Suppressor macrophage (primary cell): ENCODE measurements at places on chromosomes 3 and 15.

GRCh38 chr3:60333710-60334109, 917.5 kb downstream of the FHIT start:
- DNase-seq = peak; percentile 24

- DNase-seq = no peak
These were observed 282.6 kb downstream of the FOXP1 start for GRCh38 chr3:71300951-71301393.

GRCh38 chr3:32334675-32335074, 57.0 kb upstream of the CMTM7 start:
- no peak for DNase-seq

DNA sequence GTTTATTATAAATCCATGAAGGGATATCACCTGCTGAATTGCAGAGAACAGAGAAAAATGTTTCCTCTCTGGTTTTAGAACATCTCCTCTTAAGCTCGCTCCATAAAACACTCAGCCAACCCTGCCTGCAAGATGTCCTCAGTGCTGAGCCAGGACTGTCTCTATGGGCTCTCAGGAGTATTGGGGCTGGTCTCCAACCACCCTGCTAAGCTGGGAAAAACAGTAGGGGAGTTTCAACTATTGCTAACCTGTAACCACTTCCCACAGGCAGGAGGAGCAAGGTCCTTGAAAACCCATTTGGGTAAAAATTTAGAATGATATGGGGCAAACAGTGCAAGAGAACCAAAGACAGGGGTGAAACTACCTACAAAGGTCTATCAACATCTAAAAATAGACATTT, 34.3 kb downstream of the MYO1E start:
- DNase-seq = no peak

DNA sequence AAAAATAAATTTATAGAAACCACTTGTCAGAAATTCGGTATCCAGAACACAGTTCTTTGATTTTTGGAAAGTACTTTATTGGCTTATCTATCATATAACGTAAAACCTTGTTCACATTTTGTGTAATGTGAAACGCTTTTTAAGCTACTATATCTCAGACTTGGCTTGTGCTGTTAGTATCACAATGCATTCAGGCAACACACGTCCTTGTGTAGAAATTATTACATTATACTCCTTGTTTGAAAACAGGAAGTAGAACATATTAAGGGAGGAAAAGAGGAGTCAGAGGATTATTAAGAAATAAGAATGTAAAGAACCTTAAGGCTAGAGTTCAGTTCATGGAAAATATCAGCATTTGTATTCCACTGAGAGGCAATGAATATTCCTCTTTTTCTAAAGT, 1.6 kb downstream of the DNAJC13 start:
- peak; percentile 73 for DNase-seq

DNA sequence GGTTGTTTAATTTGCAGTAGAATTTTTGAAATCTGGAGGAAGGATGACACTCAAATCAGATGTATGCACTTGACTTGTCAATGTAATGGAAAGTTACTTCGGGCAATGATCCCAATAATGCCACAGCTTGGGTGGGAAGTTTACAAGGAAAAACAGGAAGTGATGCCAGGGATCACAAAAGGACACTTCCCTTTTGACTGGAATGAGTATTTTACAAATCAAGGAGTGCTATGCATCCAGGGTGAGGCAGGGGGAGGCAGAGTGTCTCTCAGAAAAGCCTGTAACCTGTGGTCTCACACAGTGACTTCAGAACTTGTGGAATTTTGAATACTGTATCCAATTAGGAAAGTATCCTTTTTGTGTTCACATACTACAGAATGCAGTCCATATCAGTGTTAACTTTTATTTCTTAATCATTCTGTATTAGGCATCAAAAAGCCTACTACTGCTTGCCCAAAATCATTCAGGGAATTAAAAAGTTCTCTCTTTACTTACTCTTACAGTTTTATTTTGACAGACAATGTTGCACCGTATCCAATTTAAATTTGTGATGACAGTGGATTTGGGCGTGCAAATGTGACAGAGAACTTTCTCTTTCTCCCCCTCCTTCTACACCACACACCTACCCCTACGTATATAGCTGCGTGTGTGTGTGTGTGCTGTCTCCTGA, 445.1 kb downstream of the MECOM start:
- DNase-seq = peak; percentile 38

- DNase-seq = no peak
These were observed 29.4 kb downstream of the CRTC3 start for GRCh38 chr15:90559119-90559518.

GRCh38 chr3:89521328-89521727, 413.9 kb downstream of the EPHA3 start:
- DNase-seq = no peak

DNA sequence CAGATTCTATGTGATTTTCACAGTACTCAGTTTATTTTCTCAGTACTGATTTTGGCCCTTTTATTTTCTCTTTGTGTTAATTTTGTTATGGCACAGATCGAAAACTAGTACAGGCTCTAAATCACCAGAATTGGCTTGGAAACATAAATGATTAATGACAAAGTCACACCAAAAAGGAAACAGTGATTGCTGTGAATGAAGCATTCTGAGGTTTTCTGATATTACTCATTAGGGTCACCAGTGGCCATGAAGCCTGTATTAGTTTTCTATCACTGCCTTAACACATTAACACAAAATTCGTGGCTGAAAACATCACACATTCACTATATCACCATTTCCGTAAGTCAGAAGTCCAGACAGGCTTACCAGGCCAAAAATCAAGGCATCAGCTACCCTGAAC, 343.0 kb upstream of the THRB start:
- no peak for DNase-seq

DNA sequence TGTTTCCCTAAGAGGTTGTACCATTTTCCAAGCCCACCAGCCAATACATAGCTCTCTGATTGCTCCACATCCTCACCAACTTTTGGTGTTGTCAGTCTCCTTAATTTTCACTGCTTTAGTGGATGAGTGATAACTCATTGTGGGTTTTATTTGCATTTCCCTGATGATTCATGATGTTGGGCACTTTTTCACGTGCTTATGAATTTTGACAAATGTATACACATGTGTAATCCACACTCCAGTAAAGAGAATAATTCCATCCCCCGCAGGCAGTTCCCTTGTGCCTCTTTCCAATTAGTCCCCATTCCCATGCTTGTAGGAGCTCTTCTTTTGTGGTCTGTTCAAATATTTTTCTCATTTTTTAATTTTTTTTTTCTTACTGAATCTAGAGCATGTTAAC, 52.4 kb downstream of the ANP32A start:
- DNase-seq = no peak

DNA sequence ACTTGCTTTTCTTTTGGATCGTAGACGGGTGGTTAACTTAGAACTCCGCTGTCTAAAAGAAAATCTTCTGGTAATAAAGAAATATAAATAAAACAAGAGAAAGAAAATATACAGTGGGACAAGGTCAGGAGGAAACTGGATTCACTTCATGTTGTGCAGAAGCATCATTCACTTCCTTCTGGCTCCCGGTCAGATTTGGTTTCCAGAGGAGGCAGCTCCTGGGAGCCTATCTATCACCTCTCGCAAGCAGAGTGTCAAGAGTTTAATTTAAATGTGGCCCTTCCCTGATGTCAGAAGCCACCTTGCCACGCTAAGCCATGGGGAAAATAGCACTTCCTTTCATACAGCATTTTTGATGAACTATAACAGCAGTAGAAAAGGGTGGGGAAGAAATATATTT, 139.1 kb downstream of the NSMCE3 start:
- DNase-seq = no peak

DNA sequence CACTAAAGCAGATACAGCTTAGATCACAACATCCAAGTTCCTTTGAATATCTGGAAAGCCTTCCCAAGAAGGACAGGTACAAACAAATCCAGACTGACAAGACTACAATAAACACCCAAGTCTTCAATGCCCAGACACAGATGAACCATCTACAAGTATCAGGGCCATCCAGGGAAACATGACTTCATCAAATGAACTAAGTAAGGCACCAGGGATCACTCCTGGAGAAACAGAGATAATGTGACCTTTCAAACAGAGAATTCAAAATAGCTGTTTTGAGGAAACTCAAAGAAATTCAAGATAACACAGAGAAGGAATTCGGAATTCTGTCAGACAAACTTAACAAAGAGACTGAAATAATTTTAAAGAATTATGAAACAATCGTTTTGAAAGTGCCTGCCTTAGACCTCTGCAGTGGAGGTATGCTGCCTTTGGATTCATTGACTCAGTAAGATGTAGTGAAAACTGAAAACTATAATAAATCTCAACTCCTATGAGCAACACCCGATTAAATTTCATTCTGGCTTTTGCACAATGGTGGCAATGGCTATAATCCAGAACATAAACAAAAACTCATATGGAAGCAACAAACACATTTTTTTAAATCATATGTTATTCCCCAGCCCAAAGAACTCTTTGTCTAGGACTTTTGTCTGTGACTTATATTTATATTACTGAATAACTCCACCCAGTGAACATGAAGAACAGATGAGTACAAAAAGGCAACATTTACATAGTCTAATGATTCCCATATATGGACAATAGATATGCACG, 12.6 kb upstream of the COL8A1 start:
- no peak for DNase-seq

DNA sequence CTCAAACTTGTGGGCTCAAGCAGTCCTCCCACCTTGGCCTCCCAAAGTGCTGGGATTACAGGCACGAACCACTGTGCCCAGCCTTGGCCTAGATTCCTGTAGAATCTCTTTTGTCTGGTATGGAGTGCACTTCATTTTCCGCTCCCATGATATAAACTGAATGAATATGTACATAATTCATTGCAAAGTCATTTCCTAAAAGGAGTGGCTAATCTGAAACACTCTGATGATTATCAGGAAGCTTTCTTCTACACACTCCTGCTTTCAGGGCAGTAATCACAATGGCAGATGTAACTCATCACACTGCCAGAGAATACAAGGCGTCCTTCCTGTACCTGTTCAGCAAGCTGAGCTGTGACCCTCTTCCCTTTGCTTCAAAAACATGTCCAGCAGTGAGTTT, 28.6 kb downstream of the RLBP1 start:
- DNase-seq = no peak

DNA sequence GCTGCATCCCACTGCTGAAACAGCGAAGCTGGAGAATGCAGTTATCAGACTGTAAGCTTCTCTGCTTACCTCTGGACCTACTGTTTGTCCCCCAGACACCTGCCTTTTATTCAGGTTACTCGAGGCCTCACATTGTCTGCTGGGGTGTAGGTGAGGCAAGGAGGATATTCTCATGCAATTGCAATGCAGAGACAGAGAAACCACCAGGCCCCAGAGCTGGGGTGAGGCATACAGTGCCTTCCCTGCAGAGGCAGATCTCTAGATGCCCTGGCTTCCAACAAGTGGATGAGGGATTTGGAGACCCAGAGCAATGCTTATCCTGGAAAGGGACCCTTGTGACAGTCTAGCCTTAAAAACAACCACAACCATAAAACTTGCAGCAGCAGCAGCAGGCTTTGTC, 263.4 kb upstream of the ST8SIA2 start:
- DNase-seq = no peak

DNA sequence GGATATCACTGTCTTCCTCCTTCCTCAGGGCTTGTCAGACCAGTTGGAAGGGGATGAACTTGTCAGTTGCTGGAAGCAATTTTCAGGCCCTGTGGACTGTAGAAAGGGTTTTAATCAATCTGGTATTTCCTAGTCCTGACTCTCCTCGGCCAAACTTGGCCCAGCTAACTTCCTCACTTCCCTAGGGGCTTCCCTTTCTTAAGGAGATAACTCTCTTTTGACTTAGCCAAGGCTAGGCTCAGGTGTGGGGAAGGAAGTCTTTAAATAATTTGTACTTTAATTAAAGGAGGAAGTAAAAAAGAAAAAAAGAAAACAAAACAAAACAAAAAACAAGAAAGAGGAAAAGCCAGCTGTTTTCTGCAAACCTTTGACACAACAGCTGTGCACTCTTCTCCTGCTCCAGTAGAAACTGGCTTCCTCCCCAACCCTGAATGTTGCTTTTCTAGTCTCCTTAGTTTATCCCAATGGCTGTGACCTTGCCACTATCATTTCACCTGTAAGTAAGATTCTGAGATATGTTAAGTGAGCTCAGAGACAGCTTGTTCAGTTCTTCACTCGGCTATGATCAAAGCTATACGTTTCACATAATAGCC, 53.0 kb upstream of the ST3GAL6 start:
- DNase-seq = peak; percentile 24

GRCh38 chr3:127781411-127782001, 40.8 kb downstream of the MGLL start:
- DNase-seq = no peak

- no peak for DNase-seq
These were observed 39.6 kb downstream of the SEMA6D start for GRCh38 chr15:47756872-47757271.

GRCh38 chr3:137792626-137793271, 28.6 kb downstream of the SOX14 start:
- peak; percentile 4 for DNase-seq

DNA sequence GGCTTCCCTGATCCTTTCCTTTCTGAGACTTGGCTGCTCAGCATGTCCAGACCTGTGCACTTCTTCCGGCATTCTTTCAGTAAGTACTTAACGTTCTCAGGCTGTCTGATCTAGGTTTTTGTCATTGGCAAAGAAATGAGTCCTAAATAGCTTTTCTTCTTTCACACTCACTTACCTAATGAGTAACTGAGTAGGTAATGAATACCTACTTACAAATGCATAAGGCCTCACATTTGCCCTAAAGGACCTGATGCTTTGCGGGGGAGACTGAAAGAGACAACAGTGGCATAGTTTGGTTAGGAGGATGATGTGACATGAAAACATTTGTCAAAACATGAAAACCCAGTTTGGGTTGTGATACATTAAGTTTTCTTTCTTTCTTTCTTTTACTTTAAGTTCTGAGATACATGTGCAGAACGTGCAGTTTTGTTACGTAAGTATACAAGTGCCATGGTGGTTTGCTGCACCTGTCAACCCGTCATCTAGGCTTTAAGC, 516.7 kb upstream of the CFAP20DC start:
- DNase-seq = no peak

- no peak for DNase-seq
These were observed 35.6 kb downstream of the TNK2 start for GRCh38 chr3:195872800-195873199.
